Substantia nigra (tissue), 51 donors: ENCODE measurements at places on chromosomes 5 and 9.
A peak's percentile ranks its signal among the peaks of the same experiment; 100 is the strongest.

- DNase-seq: no peak
These were observed 27.0 kb upstream of the ZNF622 start for GRCh38 chr5:16492398-16493140.

- DNase-seq: no peak
These were observed 47.9 kb upstream of the BASP1 start for GRCh38 chr5:17169507-17169906.

GRCh38 chr9:112378328-112379176, 1.4 kb upstream of the HSDL2 start:
- peak; percentile 6 for DNase-seq

DNA sequence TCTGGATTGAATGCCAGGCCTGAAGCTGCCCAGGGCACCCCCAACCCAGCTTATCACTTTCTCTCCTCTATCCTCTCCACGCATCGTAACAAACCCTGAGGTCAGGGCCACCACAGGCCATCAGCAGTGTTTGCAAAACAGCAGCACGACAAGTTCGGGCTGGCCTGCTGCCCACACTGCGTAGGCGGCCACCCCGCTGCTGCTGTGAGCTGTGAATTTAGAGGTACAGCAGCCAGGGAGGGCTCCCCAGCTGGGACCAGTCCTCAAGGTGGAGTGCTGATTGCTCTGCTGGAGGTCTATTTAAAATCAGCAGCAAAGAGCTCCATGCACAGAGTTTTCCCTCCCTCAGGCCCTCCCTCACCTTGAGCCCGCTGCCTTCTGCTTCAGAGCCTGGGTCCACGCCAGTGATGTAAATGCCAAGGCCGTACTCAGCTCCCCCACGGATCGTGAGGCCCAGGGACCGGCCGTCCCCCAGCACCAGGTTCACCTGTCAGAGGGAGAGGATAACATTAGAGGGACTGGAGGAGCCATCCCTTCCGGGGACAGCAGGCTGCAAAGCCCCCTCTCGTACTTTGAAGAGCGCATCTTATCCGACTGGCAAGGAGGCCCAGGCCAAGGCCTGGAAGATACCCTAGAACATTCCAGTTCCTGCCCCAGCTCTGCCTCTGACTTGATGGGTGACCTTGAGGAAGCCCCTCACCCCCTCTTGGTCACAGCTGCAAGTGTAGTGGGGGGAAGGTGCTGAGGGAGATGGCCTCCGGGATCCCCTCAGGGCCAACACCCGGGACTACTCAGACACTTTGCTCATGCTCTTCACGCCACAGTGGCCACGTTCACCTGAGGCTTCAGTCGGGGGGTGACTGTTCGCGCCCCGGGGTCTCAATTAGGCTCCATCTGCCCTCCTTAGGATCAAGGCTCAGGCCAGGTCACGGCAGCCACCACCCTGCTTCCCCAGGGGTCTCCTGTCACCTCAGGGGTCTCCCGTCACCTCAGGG, 39.1 kb downstream of the WHRN start:
- DNase-seq: no peak

GRCh38 chr5:14186059-14186830, 43.1 kb downstream of the TRIO start:
- DNase-seq: no peak

- DNase-seq: no peak
These were observed 78.0 kb downstream of the ADRB2 start for GRCh38 chr5:148904440-148904839.

GRCh38 chr9:138117836-138118235, 240.3 kb downstream of the CACNA1B start:
- no peak for DNase-seq

GRCh38 chr5:88732181-88732633, 150.8 kb downstream of the MEF2C start:
- peak; percentile 6 for DNase-seq

DNA sequence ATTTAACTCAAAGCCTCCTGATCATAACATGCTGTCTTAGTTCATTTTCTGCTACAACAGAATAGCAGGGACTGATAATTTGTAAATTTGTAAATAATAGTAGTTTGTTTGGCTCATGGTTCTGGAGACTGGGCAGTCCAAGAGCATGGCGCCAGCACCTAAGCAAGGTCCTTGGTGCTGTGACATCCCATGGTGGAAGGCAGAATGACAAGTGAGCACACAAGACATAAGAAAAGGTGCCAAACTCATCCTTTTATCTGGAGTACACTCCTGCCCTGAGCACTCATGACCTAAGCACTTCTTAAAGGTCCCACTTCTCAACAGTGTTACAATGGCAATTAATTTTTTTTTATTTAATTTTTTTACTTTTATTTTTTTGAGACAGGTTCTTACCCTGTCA, 16.1 kb downstream of the UBE2B start:
- no peak for DNase-seq

- DNase-seq: peak; percentile 96
These were observed at the start of gene ANGPTL2 for GRCh38 chr9:127122176-127123063. Gene ANGPTL2, minus strand, starts transcription at chr9:127122635. Its CDS starts 13,904 bp downstream, at chr9:127108731.

- DNase-seq: no peak
These were observed 13.9 kb downstream of the PTTG1 start for GRCh38 chr5:160435532-160435931.

DNA sequence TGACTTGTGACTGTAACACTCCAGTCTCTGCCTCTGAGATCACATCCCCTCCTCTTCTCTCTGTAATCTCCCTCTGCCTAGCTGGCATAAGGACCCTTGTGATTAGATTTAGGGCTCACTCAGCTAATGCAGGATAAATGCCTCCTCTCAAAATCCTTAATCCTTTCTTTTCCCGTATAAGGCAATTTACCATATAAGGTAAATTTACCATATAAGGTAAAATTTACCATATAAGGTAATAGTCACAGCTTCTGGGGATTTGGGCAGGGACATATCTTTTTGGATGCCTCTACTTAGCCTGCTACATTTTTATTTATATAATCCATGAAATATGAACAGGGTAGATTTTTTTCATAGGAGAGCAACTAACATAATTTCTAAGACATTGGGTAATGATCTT, 318.0 kb upstream of the PUM3 start:
- no peak for DNase-seq

GRCh38 chr9:136840877-136841645, 1.2 kb upstream of the AJM1 start:
- DNase-seq: peak; percentile 23

DNA sequence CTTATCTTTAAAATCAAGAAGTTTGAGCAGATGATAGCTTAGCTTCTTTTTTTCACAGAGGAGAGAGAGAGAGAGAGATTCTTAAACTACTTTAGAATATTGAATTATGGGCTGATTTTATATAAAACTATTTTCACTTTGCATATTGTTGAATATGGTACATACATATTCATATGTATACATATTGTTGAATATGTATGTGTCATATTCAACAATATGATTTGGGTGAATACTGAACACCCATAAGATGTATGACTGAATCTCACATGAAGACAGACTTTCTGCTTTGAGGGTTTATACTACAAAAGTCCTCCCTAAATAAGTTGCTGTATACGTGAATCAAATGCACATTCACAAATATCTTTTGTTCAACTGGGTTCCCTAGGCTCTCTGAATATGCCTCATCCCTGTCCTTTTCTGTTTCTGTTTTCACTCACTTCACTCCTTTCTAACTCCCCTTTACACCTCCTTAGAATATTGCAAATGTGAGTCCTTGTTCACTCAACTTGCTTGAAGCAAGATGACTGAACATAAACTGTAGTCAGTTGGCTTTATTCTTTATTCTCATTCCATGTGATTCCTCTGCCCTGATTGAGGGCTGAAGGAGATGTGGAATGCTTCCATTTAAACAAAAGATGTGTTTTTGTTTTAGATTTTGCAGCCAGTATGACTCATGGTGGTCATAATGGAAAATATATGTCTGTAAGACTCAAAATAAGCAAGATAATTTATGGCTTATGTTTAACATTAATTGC, 225.4 kb upstream of the DAB2 start:
- no peak for DNase-seq

- no peak for DNase-seq
These were observed 181.7 kb upstream of the RIOK2 start for GRCh38 chr5:97364731-97365130.

- no peak for DNase-seq
These were observed 162.4 kb downstream of the SLC12A2 start for GRCh38 chr5:128245974-128246373.

GRCh38 chr9:19122490-19123042, 4.7 kb downstream of the PLIN2 start:
- DNase-seq: no peak

- DNase-seq: no peak
These were observed 13.3 kb upstream of the GLIS3 start for GRCh38 chr9:4313144-4313543.

DNA sequence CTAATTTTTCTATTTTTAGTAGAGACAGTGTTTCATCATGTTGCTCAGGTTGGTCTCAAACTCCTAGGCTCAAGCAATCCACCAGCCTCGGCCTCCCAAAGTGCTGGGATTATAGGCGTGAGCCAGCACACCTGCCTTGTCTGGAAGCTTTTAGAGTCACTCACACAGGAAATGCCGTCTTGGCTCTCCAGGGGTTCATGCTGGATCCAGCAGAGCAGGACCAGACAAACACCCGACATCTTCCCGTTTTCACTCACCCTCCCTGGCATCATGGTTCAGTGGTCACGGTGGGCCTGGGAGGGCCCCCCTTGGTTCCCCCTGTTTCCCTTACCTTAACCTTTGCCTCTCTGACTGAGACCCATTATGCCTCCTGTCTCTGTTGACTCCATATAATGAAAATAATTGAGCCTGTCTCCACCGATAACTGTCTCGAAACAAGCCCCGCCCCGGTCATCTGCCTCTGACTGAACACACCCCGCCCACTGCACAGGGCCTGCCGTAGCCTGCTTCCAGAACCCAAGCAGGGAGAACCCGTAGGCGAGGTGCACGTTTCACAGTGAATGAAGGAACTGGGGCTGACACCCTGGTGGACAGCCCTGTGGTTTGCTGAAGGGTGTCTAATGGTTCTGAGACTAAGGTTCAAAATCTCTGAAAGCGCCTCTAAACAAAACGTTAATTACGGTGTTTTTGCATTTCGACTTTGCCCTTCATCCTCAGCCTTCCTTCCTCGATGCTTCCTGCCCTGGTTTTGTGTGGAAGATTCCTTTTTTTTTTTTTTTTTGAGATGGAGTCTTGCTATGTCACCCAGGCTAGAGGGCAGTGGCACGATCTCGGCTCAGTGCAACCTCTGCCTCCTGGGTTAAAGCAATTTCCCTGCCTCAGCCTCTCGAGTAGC, 39.7 kb upstream of the SPRY4 start:
- DNase-seq: no peak

GRCh38 chr5:25618821-25619220, 974.0 kb upstream of the CDH10 start:
- DNase-seq: no peak

DNA sequence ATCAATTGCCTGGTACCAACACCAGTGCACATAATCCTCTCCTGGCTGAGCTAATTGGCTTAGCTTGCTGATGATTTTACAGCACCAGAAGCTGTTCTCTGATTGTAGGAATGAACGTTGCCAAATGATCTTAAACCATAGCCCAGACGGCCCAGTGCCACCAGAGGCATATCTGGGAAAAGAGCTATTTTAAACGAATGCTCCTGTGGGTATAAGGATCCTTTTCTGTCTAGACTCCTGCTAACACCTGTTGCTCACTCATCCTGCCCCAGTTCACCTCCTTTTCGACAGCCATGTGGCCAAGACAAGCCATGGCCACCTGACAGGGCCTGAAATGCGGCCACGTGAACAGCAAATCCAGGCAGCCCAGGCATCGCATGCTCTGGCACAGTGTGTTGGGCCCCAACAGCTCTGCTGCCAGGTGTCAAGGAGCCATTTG, 289.9 kb upstream of the SLC30A5 start:
- DNase-seq: no peak

- DNase-seq: no peak
These were observed 1.1 kb upstream of the SEMA4D start for GRCh38 chr9:89498852-89499480.

DNA sequence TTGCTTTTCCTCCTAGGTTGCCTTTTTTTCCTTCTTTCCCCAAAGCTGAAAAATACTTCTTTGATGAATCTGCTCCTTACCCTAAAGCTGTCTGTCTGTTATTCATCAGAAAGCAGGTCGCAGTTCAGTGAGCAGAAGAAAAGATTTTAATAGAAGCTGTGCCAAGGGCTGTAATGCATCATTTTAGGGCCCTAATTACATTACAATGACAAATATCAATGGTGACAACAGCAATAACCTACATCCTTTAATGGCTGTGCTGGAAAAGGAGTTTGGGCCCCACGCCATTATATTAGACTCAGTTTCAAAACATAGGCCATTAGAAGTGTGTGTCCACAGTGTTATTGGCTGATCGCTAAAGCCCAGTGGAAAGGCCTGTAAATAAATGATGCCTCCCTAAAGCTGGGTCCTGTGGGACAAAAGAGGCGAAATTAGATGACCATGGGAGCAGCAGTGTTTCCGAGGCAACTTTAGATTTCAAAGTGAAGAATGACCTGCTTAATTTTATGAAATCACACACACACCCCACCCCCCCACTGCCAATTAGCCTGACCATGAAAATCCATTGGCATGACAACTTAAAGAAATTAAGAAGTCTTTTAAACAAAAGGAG, 38.4 kb downstream of the TLE4 start:
- no peak for DNase-seq

- no peak for DNase-seq
These were observed 86.0 kb upstream of the TNFSF8 start for GRCh38 chr9:115016344-115016743.

DNA sequence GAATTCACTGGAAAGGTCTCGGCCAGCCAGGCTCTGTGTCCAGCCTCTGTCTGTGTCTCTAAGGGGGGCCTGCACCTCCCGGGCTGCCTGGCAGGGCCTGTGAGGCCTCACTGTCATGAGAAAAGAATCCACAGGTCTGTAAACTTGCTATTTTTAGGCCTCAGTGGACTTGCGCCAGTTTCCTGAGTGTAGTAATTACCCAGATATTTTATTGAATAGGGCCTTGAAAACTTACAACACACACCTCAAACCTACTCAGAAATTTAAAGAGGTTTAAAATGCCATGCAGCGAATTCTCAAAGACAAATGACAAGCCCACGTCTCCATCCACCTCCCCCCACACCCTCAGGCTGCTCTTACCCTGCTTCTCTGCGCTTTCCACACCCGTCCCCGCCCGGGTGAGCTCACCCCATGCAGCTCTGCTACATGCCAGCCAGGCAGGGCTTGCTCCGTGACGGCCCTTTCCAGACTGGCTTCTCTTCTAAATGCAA, 8.8 kb upstream of the TENT4A start:
- no peak for DNase-seq

GRCh38 chr9:71048280-71048679, 73.1 kb downstream of the TRPM3 start:
- DNase-seq: no peak

GRCh38 chr5:162227075-162227474, 159.5 kb downstream of the GABRG2 start:
- no peak for DNase-seq

DNA sequence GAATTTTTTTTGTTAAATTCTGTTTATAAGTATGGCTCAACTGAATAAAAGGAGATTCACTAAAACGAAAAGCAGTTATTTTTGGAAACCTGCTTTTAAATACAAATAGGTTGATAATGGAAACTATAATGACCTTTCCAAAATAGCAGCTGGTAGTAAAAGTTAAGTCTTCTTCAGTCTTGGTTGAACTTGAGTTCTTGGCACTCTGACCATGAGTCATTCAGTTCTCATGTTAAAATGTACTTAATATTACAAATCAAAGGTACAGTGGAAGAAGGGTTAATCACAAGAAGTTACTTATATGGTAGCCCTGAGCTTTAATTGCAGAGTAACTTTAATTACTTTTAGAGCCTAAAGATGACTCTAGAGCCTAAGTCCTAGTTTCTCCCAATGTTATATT, 62.1 kb downstream of the KLF9 start:
- no peak for DNase-seq

GRCh38 chr5:54087436-54087835, 222.9 kb downstream of the ARL15 start:
- no peak for DNase-seq

- no peak for DNase-seq
These were observed 135.5 kb upstream of the EFNA5 start for GRCh38 chr5:107806271-107806670.
